ELF-1 (cell line): ENCODE measurements at places on chromosomes 12 and 14.
A peak's percentile ranks its signal among the peaks of the same experiment; 100 is the strongest.

DNA sequence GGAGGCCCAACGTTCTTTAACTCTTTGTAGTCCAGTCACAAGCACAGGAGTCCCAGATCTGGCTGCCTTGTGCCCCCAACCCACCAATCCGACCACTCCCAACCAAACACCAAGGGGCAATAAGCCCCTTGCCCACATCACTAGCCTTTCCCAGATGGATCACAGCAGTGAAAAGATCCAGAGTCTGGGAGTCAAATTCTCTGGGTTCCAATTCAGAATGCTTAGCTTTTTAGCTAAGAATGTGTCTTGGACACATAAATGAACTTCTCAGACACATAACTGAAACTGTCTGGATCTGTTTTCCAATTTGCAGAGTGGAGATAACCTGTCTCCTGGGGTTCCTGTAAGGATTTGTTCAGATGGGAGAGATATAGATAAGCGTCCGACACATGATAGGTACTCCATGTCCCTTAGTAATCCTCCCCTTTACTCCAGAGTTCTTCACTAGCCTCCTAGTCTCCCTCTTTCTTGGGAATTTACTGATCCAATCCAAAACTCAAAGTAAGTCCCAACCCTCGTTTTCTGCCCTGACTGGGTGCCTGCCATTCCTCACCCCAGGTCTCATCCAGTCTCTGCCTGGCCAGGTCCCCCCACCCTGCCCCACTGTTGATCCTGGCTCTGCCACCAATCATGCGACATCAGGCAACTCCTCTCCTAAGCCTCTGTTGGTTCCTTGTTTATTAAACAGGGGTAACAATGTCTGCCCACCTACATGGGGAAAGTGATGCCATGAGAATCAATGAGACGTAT is 439 bp upstream of the TNFRSF1A start:
- DNase-seq: no peak

DNA sequence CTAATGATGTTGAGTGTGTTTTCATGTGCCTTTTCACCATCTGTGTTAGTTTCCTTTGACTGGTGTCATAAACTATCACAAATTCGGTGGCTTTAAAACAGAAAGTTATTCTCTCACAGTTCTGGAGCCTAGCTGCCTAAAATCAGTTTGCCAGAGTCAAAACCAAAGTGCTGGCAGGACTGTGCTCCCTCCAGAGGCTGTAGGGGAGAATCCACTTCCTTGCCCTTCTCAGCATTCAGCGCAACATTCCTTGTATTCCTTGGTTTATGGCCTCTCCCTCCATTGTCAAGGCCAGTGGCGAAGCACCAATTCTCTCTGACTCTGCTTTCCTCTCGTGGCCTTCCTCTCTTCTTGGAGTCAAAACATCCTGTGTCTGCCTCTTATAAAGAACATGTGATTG is 174.2 kb upstream of the PDE3A start:
- peak; percentile 55 for DNase-seq

DNA sequence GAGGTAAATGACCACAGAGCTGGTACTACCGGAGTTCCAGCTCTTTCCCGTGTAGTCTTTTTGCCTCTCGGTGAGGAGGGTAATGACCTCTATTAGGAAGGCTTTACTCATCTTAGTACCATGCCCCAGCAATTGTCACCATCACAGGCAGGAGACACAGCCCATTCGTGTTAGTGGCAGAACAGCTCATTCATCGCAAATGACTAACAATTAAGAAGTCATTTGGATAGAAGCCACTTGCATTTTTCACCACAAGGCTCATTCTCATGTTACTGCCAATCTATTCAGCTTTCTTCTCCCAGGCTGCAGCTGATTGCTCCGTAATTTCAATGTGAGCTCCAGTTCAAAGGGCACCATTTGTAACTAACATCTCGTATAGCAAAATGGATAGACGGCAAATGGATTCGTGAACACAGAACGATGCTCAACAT is 718.8 kb upstream of the TMEM132C start:
- DNase-seq: no peak

- DNase-seq: no peak
Measured at GRCh38 chr12:64663015-64663414, 52.7 kb downstream of the RASSF3 start.

DNA sequence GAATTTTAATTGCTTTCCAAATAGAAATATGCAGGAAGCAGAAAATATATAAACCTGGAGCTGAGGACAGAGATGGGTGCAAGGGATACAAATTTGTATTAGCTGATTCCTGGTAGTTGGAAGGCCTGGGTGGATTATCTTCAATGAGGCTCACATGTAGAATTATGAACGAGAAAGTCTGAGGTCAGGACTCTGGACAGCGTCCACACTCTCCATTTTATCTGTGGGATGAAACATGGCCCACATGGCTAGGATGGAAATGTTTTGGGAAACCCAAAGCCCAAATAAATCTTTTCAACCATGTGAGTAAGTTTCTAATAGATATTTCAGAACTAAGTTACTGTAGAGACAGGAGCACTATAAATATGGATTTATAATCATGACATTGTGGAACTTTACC is 256.1 kb downstream of the APAF1 start:
- DNase-seq: no peak

GRCh38 chr12:513446-513845 is 53.7 kb downstream of the B4GALNT3 start:
- DNase-seq: peak; percentile 22

- DNase-seq: no peak
Measured at GRCh38 chr14:62144863-62145262, 382.6 kb downstream of the SNAPC1 start.

DNA sequence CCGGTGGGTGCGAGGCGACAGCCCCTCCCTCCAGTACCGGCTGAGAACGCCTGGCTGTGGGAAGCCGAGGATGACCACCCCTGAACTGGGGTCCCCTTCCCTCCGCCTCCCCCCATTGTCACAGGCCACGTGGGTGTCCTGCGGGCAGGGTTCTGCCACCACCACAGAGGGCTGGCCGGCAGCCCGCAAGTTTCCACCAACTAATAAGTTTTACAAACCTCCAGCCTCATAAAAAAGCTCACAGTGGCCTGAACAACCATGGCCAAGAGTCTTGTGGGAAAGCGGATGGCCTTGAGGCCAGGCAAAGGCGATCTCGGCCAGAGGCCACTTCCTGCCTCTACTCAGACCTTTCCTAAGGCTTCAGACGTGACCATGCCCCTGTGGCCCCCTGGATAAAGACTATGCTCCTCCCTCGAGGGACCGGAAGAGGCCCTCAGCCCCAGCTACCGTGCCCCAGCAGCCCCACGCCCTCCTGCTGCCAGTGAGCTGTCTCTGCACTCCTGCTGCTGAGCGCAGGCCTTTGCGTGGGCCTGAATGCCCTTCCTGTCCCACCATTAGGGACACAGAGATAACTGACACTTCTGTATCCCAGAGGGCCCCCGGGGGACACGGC is 46.1 kb upstream of the DLK1 start:
- no peak for DNase-seq

GRCh38 chr14:76333664-76334063 is 42.3 kb upstream of the ESRRB start:
- DNase-seq: no peak

DNA sequence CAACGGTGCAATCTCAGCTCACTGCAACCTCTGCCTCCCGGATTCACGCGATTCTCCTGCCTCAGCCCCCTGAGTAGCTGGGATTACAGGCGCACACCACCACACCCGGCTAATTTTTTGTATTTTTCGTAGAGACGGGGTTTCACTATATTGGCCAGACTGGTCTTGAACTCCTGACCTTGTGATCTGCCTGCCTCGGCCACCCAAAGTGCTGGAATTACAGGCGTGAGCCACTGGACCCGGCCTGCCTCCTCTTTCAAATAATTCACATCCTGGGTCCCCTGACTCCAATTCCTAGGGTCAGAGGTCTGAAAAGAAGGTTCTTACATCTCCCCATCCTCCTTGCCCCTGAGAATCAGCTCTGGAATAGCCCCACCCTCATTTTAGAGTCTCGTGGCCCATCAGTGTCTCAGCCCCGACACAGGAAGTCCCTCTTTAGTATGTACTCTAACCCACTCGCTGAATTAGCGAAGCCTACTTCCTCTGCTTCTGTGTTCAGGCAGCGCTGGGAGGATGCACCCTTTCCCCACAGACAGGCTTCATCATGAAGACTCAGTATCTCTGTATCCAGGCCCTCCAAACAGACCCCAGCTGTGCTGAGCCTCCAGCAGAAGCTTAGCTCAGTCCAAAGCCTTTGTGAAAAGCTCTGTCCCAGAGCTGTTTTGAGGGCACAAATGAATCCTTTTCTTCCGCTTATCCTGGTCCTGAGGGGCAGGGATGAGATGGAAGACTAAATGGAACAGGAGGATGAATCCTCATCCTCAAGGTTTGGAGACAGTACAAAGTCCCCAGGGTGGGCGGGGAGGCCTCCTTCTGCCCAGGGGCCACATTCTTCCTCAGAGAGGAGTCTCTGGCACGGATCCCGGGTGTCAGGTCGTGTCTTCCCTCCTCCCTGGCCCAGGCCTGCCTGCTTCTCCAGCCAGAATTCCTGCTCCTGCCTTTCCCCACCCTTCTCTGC is 3.5 kb downstream of the LPAR5 start:
- DNase-seq: peak; percentile 65

DNA sequence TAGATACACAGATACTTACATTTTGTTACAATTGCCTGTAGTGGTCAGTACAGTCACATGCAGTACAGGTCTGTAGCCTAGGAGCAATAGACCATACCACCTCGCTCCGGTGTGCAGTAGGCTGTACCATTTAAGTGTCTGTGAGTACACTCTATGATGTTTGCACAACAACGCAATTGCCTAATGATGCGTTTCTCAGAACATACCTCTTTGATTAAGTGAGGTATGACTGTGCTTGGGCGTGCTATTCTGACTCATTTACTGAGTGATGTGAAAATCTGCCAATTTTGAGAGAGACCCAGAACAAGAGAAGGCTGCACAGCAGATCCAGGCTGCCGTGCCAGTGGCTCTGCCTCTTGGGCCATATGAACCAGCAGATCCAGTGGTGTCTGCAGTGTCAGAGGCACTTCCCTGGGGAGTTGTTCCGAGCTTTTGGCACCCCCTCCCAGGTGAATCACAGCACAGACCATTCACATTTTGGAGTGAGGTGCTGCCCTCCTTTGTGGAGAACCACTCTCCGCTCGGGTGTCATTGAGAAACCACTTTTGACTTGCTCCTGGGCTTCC is 20.4 kb downstream of the DLK1 start:
- no peak for DNase-seq

DNA sequence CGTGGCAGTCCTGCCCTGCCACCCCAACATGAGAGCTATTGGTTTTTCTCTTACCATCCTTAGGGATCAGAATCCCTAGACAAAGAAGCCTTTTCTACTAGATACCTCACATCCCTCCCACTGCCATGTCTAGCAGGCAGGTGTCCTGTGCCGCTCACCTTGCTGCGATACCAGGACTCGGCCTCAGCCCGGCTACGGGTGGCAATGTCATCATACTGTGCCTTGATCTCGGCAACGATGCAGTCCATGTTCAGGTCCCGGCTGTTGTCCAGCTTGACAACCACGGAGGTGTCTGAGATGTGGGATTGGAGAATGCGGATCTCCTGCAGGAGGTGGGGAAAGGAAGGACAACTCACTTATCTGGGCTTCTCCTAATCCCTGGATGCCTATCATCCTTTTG is 4.5 kb downstream of the KRT83 start:
- DNase-seq: no peak

GRCh38 chr12:26123482-26123980 is 1.3 kb downstream of the BHLHE41 start:
- DNase-seq: no peak

- no peak for DNase-seq
Measured at GRCh38 chr12:63070709-63071108, 80.3 kb downstream of the AVPR1A start.

DNA sequence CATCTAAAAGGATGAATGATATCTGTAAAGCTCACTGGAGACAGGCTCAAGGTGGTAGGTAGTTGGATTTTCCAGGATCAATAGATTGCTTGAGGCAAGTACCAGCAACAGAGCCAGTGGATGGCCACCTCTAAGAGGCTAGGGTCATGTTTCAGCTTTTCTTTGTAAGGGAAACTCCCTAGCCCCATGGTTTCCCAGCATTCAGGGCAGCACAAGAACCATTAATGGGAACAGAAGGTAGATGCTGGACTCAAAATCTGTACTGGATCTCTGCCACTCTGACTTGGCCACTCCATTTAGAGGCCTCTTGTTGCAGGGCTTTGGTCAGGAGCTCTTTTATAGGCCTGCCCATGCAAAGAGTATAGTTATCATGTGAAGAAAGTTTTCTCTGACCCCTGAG is 76.1 kb upstream of the DYRK2 start:
- peak; percentile 61 for DNase-seq

DNA sequence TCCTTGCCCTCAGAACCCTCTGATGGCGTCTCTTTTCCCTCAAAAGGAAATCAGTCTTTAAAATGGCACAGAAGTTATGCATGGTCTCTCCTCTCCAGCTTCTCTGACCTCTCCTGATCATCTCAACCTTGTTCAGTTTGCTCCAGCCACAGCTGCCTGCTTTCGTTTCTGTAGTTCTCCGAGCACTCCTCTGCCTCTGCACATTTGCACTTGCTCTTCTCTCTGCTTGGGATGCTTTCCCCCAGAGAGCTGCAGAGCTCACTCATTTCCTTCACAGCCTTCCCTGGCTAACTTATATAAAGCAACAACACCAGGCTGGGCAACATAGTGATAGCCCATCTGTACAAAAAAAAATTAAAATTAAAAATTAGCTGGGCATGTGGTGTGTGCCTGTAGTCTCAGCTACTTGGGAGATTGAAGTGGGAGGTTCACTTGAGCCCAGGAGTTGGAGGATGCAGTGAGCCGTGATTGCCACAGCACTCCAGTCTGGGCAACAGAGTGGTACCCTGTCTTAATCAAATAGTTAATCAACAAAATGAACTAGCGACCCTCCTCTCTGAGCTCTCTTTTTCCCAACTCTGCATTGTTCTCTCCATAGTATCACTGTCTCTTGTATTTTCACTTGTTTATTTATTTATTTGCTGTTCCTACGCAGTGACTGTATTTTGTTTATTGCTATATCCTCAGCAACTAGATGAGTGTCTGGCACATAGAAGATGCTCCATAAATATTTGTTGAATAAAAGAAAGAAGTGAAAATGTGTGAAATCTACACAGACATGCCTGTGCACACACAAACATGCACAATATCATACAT is 37.7 kb downstream of the PPFIBP1 start:
- DNase-seq: no peak

GRCh38 chr12:69388371-69388770 is 28.8 kb downstream of the YEATS4 start:
- no peak for DNase-seq

DNA sequence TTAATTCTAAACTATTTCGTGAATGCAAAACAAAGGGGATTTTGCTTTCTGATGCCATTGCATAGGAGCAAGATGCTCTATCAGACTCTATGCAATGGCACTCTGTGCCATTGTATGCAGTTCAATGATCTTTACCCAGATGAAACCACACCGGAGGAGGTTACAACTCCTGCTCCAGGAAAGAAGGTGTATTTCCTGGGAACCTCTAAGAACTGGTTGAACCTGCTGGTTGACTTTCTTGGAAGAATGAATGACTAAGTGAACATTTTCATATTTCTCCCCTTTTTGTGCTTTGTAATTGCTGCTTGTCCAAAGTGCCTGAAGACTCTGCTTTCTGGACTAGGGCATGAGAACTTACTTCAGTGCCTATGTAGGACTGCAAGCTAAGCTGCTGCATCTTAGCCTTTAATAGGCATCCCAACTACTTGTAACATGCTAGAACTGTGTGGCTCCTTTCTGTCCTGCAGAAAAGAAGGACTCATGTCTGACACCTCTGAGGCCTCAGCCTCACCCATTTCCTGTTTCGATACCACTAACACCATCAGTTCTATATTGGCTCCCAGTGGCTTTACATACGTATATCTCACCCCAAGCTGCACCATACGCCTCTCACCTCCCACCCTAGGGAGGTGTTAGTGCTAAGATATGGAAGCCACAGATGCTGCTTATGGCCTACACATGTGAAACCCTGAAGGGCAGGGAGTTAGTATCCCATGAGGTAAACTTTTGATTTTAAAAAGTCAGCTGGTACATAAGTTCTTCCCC is 193.5 kb upstream of the CNOT2 start:
- DNase-seq: no peak
